Kidney (tissue), 22 donors: ENCODE measurements at places on chromosomes 16 and 17. TPM values are rescaled to one million over a fixed set of nuclear protein-coding genes. Genes with fewer than 3 reads are reported as not detected.

DNA sequence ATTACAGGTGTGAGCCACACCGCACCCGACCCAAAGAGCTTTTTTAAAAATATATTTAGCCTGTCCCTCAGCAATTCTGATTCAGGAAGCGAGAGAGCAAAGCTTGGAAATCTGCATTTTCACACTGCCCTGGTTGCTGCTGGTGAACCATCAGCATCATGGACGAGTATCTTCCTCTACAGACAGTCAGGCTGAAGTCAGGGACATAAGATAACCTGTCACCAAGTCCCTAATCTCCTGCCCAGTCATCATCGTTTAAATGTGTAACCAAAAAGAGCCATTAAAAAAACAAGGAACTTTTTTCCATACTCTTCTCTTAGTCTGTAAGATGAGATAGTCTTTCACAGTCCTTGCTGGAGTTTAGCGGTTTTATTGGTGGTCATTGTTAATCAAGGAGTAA lies 6.7 kb downstream of the PMM2 start:
- no peak for DNase-seq

- no peak for DNase-seq
Measured at GRCh38 chr17:81460856-81461460, 51.6 kb downstream of the ACTG1 start.

- DNase-seq: no peak
Measured at GRCh38 chr17:78805301-78805700, 23.2 kb upstream of the CYTH1 start.

DNA sequence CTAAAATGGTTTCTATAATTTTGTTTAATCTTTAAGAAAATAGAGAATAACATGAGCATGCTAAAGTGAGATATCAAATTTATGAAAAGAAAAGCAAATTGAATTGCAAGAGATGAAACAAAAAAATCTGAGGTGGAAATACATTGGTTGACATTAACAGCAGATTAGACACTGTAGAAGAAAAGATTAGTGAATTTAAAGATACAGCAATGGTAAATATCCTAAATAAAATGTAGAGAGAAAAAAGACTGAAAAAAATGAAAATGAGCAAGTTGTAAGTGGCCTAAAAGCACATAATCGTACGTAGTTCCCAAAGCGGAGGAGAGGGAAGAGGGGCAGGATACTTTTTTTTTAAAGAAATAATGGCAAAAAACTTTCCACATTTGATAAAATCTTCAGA lies 30.5 kb upstream of the ALDH3A2 start:
- no peak for DNase-seq

DNA sequence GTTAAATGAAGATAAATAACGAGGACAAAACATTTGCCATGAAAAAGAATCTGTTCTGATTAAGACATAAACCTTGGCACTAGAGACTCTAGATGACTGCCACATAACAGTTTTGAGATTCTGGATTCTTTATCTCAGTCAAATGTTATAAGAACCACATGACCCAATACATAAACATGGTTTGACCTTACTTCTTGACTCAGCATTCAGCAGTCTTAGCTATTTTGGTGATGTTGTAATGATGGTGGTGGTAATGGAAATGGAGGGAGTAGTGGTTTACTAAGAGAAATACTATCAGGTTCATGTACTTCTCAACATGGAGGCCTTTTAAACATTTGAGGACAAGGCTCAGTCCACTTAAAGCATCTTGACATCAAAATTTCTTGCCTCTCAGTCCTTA lies 925.4 kb downstream of the CDH11 start:
- DNase-seq: no peak

DNA sequence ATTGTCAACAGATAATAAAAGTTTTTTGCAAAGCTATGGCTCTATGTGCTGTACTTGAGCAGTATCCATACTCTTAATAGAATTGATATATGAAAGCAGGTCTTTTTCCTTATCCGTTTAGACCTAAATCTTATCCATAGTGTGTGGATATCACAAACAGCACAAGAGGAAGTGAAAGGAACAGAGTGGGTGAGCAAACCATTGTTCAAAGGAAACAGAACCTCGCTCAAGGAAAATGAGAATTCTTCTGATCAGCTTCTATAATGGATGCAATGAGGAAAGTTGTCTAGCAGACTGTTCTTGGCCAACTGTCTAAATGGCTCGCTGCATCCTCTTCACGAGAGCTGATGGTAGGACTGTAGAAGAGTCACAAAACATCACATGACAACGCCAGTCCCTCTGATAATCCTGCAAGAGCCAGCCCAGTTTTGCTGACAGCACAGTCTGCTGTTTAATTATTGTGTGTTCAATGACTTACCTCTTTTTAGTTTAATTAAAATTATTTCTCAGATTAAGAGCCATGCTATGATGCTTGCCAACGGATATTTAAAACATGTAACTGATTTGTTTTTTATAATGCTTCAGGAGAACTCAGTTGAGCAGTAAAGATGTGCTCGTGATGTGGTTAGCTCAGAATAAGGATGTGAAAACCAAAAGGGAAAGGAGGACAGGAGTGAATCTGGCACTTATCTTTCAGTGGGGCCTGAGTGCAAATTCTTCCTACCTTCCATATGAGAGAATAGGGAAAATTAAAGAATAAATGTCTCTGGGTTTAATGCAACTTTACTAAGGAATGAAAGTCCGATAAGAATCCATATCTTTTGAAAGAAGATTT lies 38.5 kb downstream of the WWOX start:
- DNase-seq: no peak

DNA sequence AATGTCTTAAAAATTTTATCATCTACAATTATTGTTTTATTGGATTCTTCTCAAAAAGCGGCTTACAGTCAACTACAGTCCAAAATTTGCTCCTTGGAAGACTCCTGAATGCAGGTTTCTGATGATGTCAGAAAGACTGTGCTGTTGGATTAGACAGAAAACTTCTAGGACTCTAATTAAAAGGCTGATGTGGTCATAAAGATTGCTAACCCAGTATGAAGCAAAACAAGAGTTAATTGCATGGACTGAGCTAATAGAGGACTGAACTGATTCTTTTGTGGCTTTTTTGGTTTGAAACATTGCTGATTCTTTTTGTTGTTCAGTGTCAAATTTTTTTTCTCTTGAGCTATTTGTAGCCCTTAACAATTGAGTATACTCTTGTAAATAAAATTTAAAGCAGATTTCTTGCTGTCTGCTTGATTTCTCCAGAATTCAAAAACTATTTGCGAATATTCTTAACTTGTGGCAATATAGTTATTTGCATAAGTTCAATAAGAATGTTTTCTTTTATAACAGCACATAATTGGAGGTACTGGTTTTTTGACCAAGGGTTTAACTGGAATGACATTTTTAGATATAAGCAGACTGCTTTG lies 33.1 kb upstream of the LCMT1 start:
- DNase-seq: no peak

GRCh38 chr17:6524520-6524919 lies 31.8 kb downstream of the PITPNM3 start:
- DNase-seq: no peak

- no peak for DNase-seq
Measured at GRCh38 chr17:49523706-49524472, 28.8 kb downstream of the NGFR start.

GRCh38 chr17:81396722-81397313 lies 1.6 kb downstream of the BAHCC1 start:
- DNase-seq: peak; percentile 47

DNA sequence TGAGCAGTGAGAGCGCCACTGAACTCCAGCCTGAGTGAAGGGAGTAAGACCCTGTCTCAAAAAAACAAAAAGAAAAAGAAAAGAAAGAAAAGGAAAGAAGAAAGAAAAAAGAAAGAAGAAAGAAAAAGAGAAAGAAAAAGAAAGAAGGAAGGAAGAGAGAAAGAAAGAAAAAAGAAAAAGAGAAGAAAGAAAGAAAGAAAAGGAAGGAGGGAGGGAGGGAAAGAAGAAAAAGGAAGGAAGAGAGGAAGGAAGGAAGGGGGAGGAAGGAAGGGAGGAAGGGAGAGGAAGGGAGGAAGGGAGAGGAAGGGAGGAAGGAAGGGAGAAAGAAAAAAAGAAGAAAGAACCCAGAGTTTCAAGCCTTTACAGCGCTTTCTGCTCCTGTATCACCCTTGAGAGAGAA lies 19.1 kb downstream of the GINS3 start:
- no peak for DNase-seq

DNA sequence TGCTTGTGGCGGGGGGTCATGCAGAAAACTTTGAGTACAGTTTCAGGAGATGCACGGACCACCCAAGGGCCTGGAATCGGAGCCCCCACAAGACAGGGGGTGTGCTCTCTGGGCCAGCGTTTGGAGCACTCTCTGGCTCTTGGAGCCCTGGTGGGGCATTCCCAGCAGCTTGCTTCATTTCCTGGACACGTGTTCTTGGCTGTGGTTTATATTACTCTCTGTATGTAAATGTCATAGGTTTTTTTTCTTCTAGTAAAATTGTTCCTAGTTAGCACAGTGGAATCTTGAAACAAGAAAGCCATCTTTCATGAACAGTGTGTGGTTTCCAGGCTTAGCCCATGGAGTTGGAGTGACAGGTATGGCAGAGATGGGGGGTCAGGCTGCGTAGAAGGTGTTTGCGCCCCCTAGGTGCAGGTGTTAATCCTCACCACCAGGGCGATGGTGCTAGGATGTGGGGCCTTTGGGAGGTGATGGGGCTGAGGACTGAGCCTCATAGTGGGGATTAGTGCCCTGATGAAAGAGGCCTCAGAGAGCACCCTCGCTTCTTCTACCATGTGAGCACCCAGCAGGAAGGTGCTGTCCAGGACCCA lies 79.8 kb downstream of the JPH3 start:
- DNase-seq: no peak

DNA sequence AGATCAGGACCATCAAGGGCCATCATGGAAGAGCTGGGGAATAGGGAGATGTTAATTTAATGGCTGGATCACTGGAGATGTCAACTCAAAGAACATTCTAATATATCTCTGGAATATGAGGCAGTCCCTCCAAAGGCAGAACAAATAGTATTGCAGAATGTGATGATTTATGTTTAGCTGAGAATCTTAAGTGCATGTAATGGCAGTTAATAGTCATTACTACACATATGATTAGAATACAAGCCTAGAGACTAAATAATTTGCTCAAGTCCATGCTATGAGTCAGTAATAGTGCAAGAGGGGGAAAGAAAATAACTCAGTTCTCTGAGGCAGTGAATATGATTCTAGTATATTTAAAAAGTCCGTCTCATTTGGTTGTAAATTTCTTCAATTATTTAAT lies 32.3 kb downstream of the SNTB2 start:
- no peak for DNase-seq

DNA sequence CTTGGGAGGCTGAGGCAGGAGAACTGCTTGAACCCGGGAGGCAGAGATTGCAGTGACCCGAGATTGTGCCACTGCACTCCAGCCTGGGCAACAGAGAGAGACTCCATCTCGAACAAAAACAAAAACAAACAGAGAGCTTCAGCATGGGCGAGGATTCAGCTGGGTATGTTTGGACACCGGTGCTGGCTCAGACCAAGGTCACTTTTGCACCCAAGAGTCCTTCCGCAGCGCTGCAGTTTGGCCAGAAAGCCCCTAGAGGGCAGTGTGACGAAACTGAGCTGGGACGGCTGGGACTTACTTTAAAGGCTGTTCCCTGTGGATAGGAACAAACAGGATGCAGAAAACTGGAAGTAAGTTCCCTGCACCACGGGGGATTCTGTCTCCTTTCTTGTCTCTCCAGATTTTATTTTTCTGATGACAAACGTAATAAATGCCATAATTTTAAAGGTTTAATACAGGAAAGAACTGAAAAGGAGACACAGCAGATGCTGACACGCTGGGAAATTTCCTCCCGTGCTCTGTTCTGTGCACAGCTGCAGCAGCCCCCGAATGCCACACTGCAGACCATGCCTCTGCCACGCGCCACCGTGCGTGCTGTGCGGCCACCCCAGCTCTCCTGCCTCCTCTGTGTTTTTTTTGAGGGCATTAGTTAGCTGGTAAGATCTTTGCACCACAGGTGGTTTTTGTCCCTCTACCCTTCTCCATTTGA lies 25.2 kb upstream of the USP36 start:
- peak; percentile 89 for DNase-seq

Gene CDH3
- polyA plus RNA-seq: 9.8 TPM

Gene SENP3
- polyA plus RNA-seq: 50.3 TPM

Gene NPIPB13
- polyA plus RNA-seq: 1.2 TPM

Gene CX3CL1
- polyA plus RNA-seq: 39.1 TPM

Gene CCL7
- not detected for polyA plus RNA-seq

Gene GGT6
- 51.4 TPM for polyA plus RNA-seq

Gene PHOSPHO1
- polyA plus RNA-seq: 1.5 TPM
